A549 (cell line): ENCODE measurements at places on chromosomes 12 and 14.

- no peak for DNase-seq
Measured at GRCh38 chr12:69689638-69690037, 9.5 kb downstream of the BEST3 start.

DNA sequence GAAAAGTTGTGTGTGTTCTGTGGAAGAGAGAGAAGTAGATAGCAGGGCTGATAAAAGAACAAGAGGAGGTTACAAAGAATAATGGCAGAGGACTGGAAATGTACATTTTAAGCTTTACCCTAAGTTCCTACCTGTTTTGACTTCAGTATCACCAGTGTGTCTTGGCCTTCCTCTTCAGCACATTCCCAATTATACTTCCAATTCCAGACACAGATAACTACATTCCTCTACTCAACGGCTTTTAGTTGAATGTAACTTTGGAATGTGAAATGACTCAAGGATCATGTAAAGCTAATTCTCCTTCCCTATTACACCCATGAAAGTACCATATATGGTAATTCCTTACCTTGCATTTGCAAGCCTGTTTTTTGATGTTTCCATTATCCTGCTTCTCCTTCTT, 5.0 kb downstream of the MGST1 start:
- no peak for DNase-seq

GRCh38 chr12:68521848-68522502, 88.7 kb upstream of the RAP1B start:
- DNase-seq = no peak

GRCh38 chr12:122167356-122167925, 6.6 kb downstream of the IL31 start:
- no peak for DNase-seq

GRCh38 chr14:56694609-56695008, 115.0 kb downstream of the TMEM260 start:
- no peak for DNase-seq

GRCh38 chr14:30882431-30882830, 8.1 kb downstream of the COCH start:
- no peak for DNase-seq

DNA sequence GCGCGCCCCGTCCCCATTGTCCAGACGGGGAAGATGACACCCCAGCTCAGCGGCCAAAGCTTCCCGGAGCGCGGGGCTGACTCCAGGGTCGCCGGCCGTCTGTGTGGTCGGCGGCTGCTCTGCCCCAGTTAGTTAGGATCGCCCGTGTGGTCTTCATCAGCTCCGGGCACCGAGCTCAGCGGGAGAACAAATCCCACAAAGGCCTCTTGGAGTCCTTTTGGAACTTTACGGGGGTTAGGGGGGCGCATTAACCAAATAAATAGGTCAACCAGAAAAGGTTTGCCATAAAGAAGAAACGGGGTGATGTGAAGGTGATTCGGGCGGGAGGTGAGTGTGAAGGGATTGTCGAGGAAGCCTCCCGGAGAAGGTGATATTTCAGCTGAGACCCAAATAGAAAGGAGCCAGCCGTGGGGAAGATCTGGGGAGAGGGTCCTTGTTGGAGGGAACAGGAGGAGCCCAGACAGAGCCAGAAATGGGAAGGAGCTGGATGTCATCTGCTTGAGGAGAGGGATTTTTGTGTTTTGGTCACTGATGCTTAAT, 697 bp downstream of the ATP6V0A2 start:
- DNase-seq = peak; percentile 7

GRCh38 chr14:71672596-71672995, 259.6 kb upstream of the RGS6 start:
- DNase-seq = no peak

GRCh38 chr14:100296106-100296651, 10.1 kb downstream of the SLC25A29 start:
- no peak for DNase-seq

- no peak for DNase-seq
Measured at GRCh38 chr14:56806760-56807159, 3.5 kb downstream of the OTX2 start.

DNA sequence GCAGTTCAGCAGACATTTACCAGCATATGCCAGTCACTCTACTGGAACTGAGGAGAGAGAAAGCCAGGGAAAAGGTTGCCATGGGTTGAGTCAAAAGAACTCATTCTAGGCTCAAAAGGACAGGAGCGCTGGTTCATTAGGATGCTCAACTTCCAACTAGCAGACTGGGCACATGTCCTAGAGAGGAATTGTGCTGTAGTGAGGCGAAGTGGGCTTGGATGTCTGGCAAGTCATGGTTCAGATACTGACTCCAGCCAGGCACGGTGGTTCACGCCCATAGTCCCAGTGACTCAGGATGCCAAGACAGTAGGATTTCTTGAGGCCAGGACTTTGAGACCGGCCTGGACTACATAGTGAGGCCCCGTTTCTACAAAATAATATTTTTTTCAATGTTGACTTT, 281.5 kb downstream of the CACNA1C start:
- DNase-seq = no peak

DNA sequence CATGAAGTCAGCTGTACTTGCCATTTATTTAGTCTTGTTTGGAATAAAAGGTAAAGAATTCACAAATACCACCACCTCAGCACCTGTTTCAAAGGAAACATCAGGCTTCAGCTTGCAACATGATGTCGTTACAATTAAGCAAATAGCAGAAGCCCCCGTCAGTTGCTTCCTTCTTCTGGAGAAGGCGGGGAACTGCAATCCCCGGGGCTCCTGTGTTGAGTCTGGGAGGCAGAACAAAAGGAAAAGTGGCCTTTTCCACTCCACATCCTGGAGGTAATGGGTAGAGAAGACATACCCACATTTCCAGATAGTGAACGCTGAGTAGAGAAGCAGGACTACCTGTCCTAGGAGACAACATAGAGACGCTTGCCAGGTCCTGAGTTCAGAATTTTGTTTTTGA, 92.8 kb downstream of the DNAH10 start:
- no peak for DNase-seq

- DNase-seq = no peak
Measured at GRCh38 chr12:2268471-2269286, 215.9 kb downstream of the CACNA1C start.

DNA sequence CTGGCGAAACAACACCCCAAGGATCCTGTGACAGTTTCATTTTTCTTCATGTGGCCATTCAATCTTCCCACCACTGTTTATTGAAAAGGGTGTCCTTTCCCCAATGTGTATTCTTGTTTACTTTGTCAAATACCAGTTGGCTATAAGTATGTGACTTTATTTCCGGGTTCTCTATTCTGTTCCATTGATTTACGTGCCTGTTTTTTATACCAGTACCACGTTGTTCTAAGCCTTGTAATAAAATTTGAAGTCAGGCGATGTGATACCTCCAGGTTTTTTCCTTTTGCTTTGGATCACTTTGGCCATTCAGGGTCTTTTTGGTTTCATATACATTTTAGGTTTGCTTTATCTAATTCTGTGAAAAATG, 9.1 kb upstream of the MGAT4C start:
- DNase-seq = no peak

GRCh38 chr12:123031171-123031845, 50.8 kb downstream of the ARL6IP4 start:
- DNase-seq = no peak

DNA sequence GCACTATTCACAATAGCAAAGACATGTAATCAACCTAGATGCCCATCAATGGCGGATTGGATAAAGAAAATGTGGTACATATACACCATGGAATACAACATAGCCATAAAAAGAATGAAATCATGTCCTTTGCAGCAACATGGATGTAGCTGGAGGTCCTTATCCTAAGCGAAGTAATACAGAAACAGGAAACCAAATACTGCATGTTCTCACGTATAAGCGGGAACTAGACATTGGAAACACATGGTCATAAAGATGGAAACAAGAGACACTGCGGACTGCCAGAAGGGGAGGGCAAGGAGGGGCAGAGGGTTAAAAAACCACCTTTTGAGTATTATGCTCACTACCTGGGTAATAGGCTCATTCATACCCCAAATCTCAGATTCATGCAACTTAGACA, 234.1 kb upstream of the PLXNC1 start:
- DNase-seq = no peak

DNA sequence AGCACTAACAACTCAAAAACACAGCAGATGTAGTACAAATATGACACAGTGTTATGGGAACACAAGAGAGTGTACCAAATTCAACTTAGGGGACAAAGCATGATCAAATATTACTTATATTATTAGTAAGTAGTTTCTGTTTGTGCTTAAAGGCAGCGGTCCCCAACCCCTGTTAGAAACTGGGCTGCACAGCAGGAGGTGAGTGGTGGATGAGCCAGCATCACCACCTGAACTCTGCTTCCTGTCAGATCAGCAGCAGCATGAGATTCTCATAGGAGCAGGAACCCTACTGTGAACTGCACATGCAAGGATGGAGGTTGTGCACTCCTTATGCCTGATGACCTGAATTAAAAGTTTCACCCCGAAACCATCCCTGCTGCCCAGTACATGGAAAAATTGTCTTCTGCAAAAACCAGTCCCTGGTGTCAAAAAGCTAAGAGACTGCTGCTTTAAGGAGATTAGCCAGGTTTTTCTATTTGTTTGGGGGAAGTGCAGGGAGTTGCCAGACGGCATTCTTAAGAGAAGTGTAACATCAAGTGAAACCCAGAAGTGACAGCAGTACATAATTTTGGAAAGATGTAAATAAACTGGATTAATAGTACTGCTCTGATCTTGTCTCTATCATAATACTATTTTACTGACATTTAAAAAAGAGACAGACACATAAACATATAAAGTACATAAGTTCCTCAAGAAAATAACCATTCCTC, 26.7 kb downstream of the GTF2A1 start:
- DNase-seq = no peak

DNA sequence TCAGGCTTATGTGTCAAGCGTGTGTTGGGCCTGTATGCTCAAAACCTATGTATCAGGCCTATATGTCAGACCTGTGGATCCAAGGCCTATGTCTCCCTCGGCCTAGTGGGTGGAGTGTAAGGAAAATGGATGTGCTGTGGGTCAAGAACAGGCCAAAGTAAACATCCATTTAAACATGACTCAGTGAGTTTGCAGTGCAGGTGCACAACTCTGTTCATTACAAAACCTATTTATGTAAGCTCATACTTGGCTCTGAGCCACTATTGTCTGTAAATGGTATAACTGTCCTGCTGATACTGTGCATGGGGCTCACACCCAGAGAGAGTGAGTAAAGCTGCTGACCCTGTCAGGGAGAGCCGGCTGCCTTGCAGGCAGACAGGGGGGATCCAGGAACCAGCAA, 249.7 kb upstream of the AVPR1A start:
- peak; percentile 56 for DNase-seq

DNA sequence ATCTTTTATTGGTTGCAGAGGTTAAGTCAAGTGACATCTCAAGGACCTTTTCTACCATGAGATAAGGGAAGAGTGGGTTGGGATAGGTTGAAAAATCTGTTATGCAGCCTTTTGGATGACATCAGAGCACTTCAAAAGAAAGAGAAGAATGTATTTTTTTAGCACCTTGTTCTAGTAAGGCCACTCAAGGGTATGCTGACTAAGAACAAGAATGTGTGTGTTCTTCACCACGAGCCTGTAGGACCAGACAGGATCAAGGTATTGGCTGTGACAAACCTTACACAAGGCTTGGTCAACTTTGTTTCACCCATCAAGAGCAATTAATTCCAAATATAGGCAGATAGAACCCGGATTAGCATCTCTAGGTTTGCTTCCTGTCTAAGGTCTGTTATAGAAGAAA, 142.5 kb downstream of the SAMD4A start:
- DNase-seq = no peak

DNA sequence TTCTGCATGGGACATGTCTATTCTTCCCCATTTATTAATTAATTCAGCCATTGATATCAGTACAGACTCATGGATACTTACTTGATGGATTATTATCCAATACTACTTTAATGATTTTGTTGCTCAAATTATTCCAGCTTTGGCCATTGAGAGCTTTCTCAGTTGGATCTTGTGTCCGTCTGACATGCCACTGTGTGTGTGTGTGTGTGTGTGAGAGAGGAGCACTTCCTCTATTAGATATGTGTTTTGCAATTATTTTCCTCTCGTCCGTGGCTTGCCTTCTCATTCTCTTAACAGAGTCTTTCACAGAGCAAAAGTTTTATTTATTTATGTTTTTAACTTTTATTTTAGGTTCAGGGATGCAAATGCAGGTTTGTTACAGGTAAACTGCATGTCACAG, 194.2 kb downstream of the ADGRD1 start:
- DNase-seq = no peak

GRCh38 chr14:77910506-77910905, 110.6 kb downstream of the ADCK1 start:
- no peak for DNase-seq

DNA sequence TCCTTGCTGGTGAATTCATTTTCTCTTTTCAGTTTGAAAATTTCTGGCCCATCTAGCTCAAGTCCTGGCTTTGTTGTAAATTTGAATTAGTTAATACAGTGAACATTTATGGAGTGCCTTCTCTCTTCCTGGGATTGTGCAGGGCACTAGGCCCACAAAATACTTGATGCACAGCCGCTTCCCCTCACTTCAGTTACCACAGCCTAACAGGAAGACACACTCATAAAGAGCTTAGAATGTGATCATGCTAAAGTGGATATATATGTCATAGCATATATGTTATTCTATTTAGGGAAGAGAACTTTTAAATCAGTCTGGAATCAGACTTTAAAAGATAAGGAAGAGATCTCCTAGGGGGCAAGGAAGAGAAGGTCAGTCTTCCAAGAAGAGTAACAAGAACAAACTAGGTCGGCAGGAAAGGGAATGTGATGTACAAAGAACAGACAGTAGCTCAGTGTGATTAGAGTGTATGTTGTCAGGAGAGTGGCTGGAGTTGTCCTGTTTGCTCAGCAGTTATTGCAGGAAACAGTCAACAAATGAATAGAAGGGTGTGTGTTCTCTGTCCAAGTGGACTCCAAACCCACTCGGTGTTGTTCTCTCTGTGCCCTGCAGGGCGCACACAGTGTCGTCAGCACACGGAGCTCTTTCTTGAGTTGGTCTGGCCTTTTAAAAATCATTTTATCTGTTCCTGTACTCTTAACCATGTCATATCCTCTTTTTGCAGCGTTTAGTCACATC, 74.4 kb downstream of the DAAM1 start:
- DNase-seq = peak; percentile 42

GRCh38 chr12:127125607-127126259, 1141.2 kb upstream of the TMEM132C start:
- DNase-seq = peak; percentile 94

DNA sequence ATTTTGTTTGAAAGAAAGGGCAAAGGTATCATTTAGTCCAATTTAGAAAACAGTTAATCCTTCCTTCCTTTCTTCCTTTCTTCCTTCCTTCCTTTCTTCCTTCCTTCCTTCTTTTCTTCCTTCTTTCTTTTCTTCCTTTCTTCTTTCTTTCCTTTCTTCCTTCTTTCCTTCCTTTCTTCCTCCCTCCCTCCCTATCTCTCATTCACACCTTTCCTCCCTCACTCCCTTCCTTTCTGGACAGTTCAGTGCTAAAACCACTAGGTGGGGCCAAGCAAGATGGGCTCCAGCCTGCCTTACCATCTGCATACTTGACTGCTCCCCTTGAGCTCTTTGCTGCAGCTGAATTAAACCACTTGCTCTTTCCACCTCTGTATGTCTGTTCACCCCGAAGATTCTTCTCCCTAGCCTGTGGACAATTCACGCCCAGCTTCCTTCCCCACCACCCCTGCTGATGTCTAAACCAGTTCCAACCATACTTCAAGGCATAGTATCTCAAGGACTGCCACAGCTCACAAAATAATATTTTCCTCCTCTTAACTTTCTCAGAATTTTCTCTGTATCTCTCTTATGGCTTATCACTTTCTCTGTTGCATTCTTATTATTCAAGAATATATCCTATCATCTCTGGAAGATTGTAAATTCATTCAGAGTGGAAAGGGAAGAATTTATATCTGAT, 78.0 kb downstream of the DBX2 start:
- DNase-seq = peak; percentile 18
